ENCODE measurements at places on chromosomes 6 and 20.
A peak's percentile ranks its signal among the peaks of the same experiment; 100 is the strongest.

GRCh38 chr6:80134065-80134464 is 27.6 kb downstream of the BCKDHB start:
- DNase-seq = no peak

- no peak for DNase-seq
Observed at GRCh38 chr20:12594410-12595088, 414.2 kb upstream of the SPTLC3 start.

GRCh38 chr20:46030284-46031013 is 1.4 kb downstream of the SLC12A5 start:
- no peak for DNase-seq

DNA sequence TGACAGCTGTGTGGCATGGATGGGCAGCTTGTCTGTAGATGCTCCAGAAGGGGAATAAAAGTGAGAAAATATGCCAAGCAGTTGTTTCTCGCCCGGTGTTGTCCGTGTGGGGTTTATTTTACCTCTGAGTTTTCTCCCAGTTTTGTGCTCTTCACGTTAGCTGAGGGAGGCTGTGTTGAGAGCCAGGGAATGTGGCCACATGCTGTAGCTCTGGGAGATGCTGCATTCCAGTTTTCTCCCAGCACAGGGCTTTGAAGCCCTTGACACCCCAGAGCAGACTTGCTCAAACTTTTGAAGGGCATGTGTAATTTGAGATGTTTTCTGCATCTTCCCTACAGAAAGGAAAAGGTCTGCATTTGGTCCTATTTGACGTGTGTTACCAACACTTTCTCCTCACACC is 67.7 kb downstream of the RREB1 start:
- no peak for DNase-seq

DNA sequence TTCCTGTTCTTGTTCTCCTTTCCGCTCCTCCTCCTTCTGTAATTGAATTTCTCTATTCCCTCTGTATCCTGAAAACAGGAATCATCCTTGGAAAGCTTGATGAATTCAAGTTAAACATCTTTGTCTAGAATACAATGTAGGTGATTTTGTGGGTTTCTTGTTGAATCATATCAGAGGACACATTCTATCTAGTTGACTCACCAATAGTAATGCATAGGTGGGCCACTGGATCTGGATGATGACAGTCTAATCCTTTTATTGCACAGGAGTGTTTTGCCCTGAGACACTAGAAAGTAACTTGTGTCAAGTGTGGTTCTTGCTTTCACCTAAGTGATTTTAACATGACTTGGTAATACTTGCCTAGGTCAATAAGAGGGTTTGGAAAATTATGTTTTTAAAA is 164.3 kb downstream of the RFPL4B start:
- no peak for DNase-seq

- DNase-seq = no peak
Observed at GRCh38 chr20:47249913-47250312, 106.6 kb downstream of the ZMYND8 start.

- DNase-seq = no peak
Observed at GRCh38 chr6:136677822-136678221, 114.5 kb downstream of the MAP3K5 start.

DNA sequence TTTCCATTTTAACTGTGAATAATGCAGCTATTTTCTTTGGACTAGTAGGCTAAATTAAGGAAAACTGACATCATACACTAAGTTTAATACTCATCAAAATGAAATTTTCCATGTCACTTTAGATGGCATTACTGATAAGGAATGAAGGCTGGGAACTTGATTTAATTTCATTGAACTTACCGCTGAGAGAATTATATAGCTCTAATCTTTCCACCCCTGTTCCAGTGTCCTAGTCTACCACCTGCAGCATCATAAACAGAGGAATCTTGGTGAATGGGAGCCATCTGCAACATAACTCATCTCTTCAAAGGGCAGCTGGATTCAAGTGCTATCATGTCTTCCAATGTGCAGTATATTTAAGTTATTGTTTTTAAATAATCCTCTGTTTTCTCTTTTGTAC is 1395.2 kb downstream of the EPHA7 start:
- DNase-seq = no peak

DNA sequence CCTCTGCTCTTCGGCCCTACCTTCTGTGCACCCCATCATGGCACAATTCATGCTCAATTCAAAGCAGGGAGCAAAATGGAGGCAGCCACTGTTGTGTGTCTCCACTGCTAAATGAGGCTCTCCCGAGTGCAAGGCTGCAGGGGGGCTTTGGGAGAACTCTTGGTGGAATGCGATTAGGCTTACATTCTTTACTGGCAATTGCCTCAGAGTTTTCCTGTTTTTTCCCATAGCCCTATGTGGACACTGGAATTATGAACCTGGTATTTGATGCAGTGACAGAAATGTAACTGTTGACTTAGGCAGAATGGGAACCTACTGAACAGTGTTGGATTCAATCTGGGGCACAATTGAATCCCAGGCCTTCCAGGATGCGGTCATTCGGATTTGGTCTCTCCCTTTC is 187.9 kb upstream of the GMDS start:
- DNase-seq = no peak

DNA sequence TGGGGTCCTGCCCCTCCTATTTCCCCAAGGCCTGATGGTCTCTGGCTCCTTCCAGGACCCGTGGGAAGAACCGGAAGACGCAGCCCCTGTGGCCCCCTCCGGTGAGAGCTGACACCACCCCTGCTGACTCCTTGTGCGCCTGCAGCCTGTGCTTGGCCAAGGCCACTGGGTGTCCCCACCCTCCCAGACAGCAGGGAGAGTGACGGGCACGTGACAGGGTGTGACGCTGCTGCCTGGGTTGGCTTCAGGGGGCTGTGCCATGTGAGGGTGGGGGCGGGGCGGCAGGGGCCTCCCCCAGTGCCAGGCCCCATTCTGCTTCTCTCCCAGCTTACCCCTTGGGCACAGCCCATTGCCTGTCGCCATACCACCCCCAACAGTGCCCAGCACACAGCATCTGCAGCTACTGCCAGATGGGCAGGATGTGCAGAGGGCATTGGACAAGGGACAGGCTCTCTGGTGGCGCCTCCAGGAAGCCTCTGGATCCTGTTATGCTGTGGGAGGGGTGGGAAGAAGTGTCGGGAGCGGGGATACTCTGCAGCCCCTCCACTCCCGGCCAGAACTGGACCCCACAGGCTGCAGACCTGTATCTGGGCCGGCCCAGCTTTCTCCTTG is 2.9 kb downstream of the BIRC7 start:
- DNase-seq = no peak

GRCh38 chr6:17484201-17484849 is 90.9 kb downstream of the CAP2 start:
- peak; percentile 50 for DNase-seq

- no peak for DNase-seq
Observed at GRCh38 chr20:57747861-57748481, 38.2 kb upstream of the PMEPA1 start.

DNA sequence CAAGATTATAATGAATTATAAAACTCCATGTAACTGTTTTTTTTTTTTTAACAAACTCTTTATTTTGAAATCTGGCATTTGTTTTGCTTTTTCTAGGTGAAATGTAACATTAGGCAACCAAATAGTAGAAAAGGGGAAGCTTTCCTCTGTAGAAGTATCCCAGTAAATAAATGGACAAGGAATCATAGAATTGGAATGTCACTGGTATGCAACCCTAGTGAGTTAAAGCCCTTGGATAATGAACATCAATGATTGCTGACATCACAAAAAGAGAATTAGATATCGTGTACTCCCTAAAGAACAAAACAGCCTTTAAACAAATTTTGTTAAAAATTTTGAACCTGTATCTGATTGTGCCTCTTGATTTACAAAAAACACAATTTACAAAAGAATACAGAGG is 93.9 kb upstream of the OGFRL1 start:
- DNase-seq = no peak

- no peak for DNase-seq
Observed at GRCh38 chr6:90263633-90264032, 33.0 kb downstream of the BACH2 start.

DNA sequence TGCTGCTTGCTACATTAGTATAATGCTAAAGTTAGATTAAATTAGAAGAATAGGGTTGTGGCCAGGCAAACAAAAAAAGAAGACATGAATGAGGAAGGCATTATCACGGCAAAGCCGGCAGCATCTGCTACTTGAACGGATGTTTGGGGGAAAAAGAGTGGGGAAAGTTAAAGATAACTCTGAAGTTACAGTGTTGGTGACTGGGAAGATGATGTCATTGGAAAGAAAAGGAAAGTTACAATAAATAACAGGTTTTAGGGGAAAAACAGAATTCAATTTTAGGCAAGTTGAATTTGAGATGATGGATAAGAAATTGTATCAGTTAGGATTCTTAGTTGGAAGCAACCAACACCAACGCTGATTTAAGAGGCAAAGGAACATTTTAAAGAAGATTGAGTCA is 74.2 kb upstream of the NRN1 start:
- DNase-seq = no peak

- no peak for DNase-seq
Observed at GRCh38 chr20:46709055-46709458, 392 bp upstream of the SLC2A10 start.

- no peak for DNase-seq
Observed at GRCh38 chr6:30743099-30744053, 889 bp upstream of the FLOT1 start.

DNA sequence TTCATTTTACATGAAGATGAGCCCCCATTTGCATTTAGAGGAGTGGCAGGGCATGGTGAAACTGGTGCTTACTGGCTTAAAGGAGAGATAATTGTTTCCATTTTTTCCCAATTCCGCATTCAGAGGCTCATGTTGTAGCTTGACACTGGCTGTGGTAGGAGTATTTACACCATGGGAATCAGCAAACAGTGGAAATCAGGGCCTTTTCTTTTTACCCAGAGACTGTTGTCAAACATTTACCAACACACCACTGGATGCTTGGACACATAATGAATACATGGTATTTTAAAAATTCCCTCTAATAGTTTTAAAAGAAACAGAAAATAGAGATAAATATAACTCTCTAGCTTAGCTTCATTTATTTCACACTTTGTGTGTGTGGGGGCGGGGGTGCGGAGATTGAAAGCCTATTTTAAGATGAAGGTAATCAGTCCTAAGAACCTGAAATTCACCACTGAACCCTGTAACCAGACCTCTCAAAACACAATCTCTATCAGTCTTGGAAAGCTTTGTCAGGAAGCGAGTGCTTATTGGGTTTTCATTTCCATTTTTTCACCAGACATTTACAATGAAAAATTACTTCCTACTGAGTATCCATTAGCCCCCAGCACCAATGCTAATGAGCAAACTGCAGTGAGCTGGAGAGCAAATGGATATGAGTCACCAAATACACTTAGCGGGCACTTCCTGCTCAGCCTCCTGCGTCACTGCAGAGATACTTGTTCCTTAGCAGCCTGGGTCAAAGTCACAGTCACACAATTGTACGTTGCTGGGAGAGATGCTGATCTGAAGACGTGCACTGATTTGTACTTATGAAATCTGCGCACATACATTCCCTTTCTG is 532.0 kb downstream of the BCKDHB start:
- peak; percentile 20 for DNase-seq

- no peak for DNase-seq
Observed at GRCh38 chr20:47353692-47354463, 2.6 kb downstream of the ZMYND8 start.

- DNase-seq = no peak
Observed at GRCh38 chr6:15658181-15658744, 4.6 kb downstream of the DTNBP1 start.

GRCh38 chr20:38628580-38629470 is 27.2 kb downstream of the ARHGAP40 start:
- no peak for DNase-seq

DNA sequence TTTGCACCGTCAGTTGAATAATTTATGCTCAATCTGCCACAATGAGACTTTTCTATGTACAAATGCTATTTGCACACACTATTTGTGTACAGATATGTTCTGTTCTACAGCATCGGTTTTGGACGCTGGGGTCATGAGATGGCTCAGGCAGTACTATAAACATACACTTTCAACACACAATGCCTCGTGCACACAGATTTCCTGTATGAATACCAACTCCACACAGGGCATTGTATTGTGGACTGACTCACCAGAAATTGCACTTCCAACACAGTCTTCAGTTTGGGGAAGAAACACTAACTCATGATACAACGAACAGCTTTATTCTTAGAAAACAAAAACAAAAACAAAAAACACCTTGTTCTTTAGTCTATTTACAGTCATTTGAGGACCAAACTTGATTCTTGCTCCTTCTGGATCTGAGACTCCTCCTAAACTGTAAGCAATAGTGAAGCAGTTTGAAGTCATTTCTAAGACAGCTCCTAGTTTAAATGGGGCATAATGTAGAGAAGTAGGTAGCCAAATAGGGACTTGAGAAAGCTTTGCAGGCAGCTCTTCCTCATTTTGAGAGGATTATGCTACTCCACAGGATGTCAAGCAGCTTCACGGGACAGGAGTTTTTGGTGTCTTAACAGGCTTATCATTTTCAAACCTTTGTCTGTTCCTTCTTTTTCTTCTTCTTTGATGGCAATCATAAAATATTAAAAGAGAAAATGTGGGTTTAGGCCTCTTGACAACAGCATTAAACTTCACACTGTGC is 33.7 kb downstream of the GJA10 start:
- no peak for DNase-seq

- no peak for DNase-seq
Observed at GRCh38 chr6:61586934-61587537, 699.0 kb downstream of the KHDRBS2 start.

DNA sequence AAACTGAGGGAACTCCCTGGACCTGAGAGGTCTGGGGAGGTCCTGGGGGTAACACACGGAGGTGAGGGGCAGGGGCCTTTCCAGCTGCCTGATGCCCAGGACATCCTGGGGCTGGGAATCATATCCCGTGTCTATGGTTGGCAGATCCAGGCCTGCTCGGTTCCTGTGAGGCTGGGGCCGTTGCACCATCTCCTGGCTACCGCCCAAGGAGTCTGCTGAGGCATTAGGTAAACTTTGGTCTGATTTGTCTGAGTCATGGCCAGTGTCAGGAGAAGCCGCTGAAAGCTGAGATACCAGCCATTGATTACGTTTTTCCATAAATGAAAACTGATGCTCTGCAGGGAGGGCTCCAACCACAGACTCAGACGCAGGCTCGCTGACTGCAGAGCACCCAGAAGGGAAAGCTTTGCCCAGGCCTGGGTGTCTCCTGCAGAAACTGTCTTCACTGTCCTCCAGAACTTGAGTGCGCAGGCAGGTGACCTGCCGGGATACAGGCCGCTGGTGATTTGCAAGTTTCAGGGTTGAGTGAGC is 14.2 kb downstream of the TRAF3IP2 start:
- no peak for DNase-seq

GRCh38 chr6:157724960-157725741 is 97.9 kb upstream of the SNX9 start:
- no peak for DNase-seq

- DNase-seq = no peak
Observed at GRCh38 chr6:43433148-43433547, 5.8 kb downstream of the ABCC10 start.

- no peak for DNase-seq
Observed at GRCh38 chr20:51695574-51696303, 72.5 kb downstream of the ATP9A start.

- no peak for DNase-seq
Observed at GRCh38 chr6:21045135-21045700, 511.0 kb downstream of the CDKAL1 start.

- DNase-seq = no peak
Observed at GRCh38 chr6:166496460-166496859, 90.0 kb downstream of the RAMACL start.

- DNase-seq = no peak
Observed at GRCh38 chr6:52391599-52391998, 28.5 kb upstream of the EFHC1 start.

GRCh38 chr6:107314531-107314939 is 144.8 kb downstream of the PDSS2 start:
- DNase-seq = peak; percentile 79
